Renal cortical epithelial cell (primary cell): ENCODE measurements at places on chromosomes 12 and 14. TPM values are rescaled to one million over a fixed set of nuclear protein-coding genes. Genes with fewer than 3 reads are reported as not detected.

GRCh38 chr14:32377046-32377646 is 48.0 kb downstream of the AKAP6 start:
- no peak for DNase-seq

GRCh38 chr12:118377021-118377883 is 897 bp downstream of the SUDS3 start:
- DNase-seq = no peak

- no peak for DNase-seq
Measured at GRCh38 chr12:62082448-62082847, 177.8 kb upstream of the USP15 start.

DNA sequence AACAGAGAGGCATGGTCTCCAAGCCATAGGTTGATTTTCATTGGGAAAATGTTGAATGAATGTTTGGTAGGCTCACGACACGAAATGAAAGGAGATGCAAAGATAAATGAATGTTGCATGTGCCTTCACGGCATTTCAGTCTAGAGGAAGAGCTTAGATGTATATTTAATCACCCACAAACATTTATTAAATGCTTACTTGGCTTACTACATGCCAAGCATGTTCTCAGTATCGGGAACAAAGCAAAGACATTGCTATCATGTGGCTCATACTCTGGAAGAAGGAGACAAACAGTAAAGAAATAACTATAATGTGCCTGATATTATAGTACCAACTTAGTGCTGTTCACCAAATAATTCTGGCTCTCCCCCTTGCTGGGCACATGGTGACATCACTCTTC is 133.5 kb downstream of the LLPH start:
- no peak for DNase-seq

GRCh38 chr12:53453953-53454640 is 2.2 kb downstream of the PCBP2 start:
- no peak for DNase-seq

GRCh38 chr12:9810671-9811070 is 16.6 kb upstream of the KLRF1 start:
- no peak for DNase-seq

DNA sequence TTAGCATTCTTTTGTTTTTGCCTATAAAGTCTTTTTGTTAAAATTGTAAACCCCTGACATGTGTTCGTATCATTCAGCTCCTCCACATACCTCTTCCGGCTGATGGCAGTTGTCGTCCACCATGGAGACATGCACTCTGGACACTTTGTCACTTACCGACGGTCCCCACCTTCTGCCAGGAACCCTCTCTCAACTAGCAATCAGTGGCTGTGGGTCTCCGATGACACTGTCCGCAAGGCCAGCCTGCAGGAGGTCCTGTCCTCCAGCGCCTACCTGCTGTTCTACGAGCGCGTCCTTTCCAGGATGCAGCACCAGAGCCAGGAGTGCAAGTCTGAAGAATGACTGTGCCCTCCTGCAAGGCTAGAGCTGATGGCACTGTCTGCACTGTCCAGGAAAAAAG is 7.7 kb downstream of the ALKBH2 start:
- no peak for DNase-seq

- DNase-seq = no peak
Measured at GRCh38 chr12:25926536-25926935, 31.9 kb upstream of the RASSF8 start.

- no peak for DNase-seq
Measured at GRCh38 chr12:106774808-106775524, 484 bp downstream of the RIC8B start.

- DNase-seq = no peak
Measured at GRCh38 chr12:50745861-50746260, 18.0 kb upstream of the ATF1 start.

DNA sequence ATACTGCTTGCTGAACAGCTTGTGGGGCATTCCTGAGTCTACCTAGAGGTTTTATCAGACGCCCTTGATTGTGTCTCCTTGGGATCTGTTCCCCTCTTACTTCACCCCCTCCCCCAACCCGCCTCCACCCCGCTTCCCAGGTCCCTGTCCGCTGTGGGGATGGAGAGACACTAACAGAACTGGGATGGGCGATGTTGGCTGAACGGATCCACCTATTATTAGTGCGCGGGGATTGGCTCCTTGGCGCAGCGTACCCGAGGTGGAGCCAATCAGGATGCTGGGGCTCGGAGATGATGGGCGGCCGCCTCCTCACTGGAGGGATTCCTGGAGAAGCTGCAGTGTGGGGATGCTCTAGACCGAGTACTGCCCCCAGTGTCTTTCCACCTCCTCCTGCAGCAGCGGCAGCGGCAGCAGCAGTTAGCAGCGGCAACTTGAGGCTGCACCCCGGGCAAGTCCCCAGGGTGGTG is at the start of gene SYT1:
SYT1 (plus strand) TSS at position 372 of the 467 bp plus-strand sequence.
- peak; percentile 12 for DNase-seq

- no peak for DNase-seq
Measured at GRCh38 chr14:105929327-105930081, 403.1 kb downstream of the TMEM121 start.

DNA sequence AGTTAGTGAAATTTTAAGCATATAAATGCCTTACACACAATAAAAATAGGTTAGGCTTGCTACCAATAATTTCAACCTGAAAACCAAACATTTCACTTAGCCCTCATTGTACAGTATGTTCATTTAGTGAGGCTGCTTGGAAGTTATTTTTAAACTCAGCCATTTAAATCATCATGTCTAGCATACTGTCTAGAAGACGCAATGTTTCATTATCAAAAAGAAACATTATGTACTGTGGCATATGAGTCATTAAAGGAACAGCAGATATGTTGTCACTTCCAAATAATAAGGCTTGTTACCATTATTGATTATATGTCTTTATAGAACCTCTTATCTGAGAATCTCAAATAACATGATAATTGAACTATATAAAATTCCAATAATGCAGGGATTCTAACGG is 304.7 kb downstream of the RMST start:
- no peak for DNase-seq

DNA sequence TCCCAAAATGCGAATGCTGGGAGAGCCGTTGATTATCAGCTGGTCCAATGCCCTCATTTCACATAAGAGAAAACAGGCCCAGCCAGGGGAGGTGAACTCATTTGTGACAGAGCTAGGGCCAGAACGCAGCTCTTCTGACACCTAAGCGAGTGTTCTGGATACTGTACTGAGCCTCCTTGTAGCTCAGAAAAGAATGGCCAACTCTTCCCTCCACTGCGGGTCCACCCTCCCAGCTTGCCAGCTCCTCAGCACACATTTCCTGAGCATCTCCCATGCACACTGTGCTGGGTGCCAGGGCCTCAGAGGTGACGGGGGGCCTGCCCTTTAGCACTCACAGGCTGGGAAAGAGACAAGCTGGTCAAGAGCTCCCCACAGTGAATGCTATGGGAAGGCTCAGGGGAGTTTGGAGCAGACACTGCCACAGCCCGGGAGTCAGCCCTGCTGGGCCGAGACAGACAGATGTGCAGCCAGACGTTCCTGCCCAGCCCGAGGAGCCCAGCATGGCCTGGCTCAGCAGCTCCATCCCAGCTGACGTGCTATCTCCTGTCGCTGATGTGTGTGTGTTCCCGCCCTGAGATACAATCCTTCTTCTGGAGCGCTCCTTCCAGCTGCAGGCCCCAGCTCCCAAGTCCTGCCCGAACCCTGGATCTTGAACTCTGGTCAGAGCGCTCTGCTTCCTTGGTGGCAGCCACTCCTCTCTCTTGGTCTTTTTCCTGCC is 3.5 kb downstream of the CMTM5 start:
- no peak for DNase-seq

GRCh38 chr12:30296486-30296885 is 399.2 kb downstream of the IPO8 start:
- no peak for DNase-seq

DNA sequence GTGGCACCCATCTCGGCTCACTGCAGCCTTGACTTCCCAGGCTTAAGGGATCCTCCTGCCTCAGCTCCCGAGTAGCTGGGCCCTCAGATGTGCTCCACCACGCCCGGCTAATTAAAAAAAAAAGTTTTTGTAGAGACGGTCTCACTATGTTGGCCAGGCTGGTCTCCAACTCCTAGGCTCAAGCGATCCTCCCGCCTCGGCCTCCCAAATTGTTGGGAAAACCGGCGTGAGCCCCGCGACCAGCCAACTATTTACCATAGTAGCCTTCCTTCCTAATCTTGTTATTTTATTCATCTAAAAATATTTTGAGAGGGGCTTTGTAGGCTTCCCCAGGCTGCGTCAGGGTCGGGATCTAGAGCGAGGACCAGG is 25.4 kb upstream of the YY1 start:
- no peak for DNase-seq

Gene IL25
- total RNA-seq = not detected in 2 replicates

Gene TCL1B
- not detected in 2 replicates for total RNA-seq

Gene DDX54
- 30.9 and 32.2 TPM in 2 replicates for total RNA-seq

Gene HOXC11
- 0.69 and 1.7 TPM in 2 replicates for total RNA-seq

Gene FAM161B
- 2.3 and 7.5 TPM in 2 replicates for total RNA-seq
